ENCODE measurements at places on chromosomes 2 and 18. TPM values are rescaled to one million over a fixed set of nuclear protein-coding genes. Genes with fewer than 3 reads are reported as not detected.

Gene FEV
- total RNA-seq: not detected

Gene REG3A
- not detected for total RNA-seq

Gene DUSP2
- 21.3 TPM for total RNA-seq

Gene MYO5B
- total RNA-seq: not detected

Gene PAIP2B
- 2.6 TPM for total RNA-seq

Gene SPC25
- total RNA-seq: 32.1 TPM

Gene BOLL
- not detected for total RNA-seq

Gene CABLES1
- total RNA-seq: 2.0 TPM

Gene HRH4
- not detected for total RNA-seq

Gene ATP6V1C2
- not detected for total RNA-seq

Gene TEX44
- total RNA-seq: not detected

Gene DYNAP
- not detected for total RNA-seq

Gene ATP5MC3
- total RNA-seq: 181 TPM

Gene CAPN13
- not detected for total RNA-seq

Gene AAMP
- 46.4 TPM for total RNA-seq

Gene SP140
- 94.0 TPM for total RNA-seq

Gene ZBTB14
- total RNA-seq: 28.2 TPM

Gene SCN1A
- not detected for total RNA-seq

Gene EMILIN1
- total RNA-seq: 1.1 TPM

Gene PNO1
- total RNA-seq: 8.1 TPM

Gene LYPD6
- total RNA-seq: not detected

Gene TRMT61B
- total RNA-seq: 13.1 TPM
